Aorta (tissue), 5 donors: ENCODE measurements at places on chromosomes 13 and 19.

DNA sequence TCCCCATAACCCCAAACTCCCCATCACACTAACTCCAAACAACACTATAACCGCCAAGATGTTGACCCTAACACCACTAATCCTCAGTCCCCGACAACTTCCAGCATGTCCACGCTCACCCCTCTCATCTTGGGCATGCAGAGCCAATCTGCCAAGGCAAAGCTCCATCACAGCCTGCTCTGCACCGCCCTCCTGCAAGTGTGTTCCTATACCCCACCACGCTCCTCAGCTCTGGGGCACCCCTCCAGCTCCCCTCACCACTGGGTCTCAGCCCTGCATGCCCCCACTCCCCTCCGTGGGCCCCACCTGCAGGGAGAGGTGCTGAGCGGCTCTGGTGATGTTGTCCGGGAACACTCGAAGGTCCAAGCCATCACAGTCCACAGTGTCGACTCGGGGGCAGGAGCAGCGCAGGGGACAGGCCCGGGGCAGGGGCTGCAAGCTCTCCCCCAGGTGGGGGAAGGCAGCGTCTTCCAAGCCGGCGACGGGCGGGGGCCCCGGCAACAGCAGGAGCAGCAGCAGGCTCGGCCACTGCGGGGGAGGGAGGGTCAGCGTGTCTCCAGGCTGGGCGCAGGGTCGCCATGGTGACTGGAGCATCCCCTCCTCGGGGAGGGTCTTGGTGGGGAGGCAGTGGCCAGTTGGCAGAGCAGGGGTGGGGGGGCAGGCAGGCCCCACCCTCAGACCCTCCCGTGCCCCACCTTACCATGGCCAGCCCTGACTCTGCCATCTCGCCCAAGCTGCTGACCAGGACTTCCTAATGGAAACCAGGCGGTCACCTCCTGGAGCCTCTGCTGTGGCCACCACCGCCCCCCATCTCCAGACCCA is 527 bp downstream of the PODNL1 start:
- DNase-seq = no peak

DNA sequence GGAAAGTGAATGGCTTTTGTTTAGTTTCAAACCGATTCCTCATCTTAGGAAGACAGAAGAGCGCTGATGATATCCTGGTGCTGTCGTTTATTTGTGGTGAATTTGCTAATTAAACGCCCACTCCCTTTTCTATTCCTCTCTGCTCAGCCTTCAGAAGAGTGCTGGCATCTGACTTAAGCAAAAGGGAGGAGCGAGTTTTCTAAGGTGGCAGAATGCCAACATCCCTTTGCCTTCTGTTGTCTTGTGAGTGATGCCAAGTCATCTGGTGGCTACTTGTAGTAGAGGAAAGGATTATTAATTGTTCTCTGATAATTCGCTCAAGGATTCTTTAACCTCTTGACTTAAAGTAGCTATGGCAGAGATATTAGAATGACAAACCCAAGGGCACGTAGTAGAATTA is 68.1 kb downstream of the ERCC5 start:
- no peak for DNase-seq

- DNase-seq = peak; percentile 91
Measured at GRCh38 chr19:45607071-45608029, 5.3 kb upstream of the GPR4 start.

DNA sequence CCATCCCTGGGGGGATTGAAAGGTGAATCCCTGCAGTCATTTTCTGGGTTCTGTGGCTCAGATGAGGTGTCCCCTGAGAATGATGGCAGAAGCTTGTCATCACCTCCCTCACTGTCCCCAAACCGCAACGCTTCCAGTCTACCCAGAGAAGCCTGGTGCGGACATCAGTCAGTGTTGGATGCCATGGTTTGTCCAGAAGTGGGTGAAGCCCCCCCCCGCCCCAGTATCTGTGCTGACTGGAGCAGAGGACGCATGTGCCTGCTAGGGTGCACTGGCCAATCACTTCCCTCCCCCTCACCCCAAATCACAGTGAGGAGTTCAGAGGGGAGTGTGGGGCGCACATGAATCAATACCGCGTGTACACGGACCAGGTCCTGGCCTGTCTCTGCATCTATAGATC is 150.5 kb downstream of the TEX29 start:
- no peak for DNase-seq

GRCh38 chr19:53866865-53867224 is 838 bp upstream of the MYADM start:
- DNase-seq = peak; percentile 61

DNA sequence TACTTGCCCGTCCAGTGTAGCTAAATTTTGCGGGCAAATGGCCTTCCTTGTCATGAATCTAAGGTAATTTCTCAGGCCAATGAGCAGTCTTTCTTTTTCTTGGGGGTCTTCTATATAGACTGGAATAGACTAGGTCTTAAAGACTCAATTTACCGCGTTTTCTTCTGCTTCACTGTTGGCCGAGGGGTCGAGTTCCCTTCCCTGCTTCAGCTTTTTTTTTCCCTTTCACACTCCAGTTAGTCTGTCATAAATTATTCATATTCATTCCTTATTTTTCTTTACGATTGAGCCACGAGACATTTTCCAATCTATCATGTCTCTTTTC is 276 bp downstream of the ALG11 start:
- DNase-seq = no peak

DNA sequence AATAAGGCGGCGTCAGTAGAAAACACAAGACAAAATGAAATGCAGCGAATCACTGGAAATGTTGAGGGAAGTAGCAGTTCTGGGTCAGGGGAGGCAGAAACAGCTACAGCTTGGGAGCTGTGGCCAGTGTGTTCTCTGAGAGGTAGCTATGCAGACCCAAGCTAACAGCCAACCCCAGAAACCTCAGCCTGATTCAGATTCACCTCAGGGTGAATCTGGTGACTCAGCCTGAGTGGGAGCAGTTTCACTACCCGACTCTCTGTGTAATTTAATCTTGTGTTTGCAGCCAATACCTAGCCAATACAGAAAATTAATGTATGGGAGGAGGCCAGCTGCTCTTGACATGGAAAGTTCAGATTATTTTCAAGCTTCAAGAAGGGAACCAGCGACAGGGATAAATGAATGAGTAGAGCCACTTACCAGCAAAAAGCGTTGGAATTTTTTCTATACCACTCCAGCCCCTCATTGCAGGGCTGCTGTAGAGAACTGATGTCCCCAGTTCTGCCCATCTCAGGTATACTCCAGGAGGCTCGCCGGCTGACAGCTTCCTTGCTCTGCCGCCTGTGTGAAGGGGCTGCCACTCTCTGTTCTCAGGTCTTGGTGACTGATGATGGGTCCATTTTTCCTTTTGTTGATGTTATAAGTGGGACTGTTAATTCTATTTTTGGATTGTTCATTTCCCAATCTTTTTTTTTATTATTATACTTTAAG is 8.9 kb downstream of the IGFL3 start:
- no peak for DNase-seq

DNA sequence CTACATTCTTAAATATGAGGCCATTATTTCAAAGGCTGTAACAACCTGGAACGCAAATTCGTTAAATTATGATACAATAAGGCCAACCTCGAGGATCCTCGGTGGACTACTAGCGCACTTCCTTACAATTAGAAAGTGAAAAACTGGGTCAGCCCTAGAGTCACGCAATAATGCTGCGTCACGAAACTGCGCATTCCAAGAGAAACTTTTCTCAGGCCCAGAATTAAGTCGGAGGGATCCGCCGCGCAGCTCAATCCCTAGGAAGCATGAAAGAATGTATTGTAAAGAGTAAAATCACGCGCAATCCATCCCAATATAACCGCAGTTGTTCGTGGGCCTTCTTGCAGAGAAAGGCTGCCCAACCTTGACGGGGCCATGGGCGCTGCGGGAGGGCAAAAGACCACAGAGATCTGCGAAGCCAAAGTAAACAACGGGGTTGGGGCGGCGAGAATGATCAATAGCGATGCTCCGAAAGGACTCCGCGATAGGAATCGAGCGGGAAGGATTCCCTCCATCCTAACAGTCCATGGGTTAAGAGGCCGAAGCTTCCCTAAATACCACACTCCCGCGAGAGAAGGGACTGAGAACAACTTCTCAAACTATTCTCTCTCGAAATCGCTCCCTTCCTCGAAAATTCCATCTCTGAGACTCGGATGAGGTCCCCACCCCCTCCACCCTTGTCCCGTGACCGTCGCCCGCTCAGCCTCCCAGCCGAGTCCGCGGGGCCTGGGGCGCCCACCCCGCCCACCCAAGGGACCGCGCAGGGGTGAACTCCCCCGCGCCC is 564 bp downstream of the SPART start:
- peak; percentile 87 for DNase-seq

- no peak for DNase-seq
Measured at GRCh38 chr19:50051964-50052363, 26.2 kb downstream of the ZNF473 start.

DNA sequence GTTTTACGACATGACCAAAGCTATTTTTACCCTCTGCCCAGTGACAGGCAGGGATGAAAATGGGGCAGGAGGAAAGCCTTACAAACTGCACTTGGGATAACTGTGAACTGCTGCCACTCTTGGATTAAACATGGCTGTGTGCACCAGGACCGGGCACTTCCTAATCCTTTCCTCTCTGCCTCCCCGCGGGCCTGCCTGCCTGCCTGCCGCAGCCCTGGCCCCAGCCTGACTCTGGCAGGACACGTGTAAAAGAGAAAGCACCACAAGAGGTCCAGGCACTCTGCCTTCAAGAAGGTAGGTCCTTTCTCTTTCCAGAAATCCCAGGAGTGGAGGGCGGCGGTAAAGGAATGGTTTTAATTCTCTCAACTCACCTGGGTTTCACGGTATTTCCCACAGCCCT is 4.8 kb downstream of the TSHZ3 start:
- no peak for DNase-seq

DNA sequence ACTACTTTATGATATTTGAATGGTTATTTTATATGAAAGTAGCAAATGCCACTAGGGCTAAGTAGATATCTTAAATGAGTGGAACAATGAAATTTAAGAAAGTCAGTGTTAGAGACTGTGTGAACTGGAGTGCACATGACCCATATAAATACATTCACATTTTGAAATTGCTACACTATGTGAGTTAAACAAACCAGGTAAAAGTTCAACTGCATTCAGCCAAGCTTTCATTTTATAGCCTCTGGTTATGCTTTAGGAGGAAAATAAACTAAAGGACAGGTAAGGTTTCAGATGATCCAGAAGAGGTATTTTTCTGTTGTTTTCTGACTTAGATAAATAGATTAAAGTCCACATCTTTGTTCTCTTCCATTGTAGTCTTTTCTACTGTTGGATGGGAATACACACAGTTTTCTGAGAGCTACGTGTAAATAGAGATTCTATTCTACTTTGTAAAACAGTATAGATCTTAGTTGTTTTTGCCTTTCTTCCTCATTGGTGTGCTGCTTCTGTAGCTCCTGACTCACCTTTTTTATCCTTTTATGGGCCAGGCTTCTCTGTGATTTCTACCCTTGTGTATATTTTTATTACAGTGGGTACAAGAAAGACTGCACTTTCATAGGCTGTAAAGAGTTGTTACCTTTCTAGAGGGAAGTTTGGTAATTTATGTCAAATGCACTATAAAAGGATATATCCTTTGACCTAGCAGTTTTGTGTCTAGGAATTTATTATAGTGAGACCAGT is 54.6 kb upstream of the KCTD4 start:
- no peak for DNase-seq

GRCh38 chr13:113119822-113120189 is 2.8 kb upstream of the F10 start:
- no peak for DNase-seq

- DNase-seq = no peak
Measured at GRCh38 chr19:41172297-41173164, 20.5 kb upstream of the CYP2S1 start.

GRCh38 chr19:6198896-6199239 is 63.4 kb downstream of the ACSBG2 start:
- no peak for DNase-seq

GRCh38 chr13:66618702-66619101 is 611.4 kb downstream of the PCDH9 start:
- no peak for DNase-seq

GRCh38 chr13:39506559-39507390 is 96.2 kb downstream of the LHFPL6 start:
- DNase-seq = no peak

- DNase-seq = no peak
Measured at GRCh38 chr13:100542826-100543156, 45.8 kb downstream of the GGACT start.

DNA sequence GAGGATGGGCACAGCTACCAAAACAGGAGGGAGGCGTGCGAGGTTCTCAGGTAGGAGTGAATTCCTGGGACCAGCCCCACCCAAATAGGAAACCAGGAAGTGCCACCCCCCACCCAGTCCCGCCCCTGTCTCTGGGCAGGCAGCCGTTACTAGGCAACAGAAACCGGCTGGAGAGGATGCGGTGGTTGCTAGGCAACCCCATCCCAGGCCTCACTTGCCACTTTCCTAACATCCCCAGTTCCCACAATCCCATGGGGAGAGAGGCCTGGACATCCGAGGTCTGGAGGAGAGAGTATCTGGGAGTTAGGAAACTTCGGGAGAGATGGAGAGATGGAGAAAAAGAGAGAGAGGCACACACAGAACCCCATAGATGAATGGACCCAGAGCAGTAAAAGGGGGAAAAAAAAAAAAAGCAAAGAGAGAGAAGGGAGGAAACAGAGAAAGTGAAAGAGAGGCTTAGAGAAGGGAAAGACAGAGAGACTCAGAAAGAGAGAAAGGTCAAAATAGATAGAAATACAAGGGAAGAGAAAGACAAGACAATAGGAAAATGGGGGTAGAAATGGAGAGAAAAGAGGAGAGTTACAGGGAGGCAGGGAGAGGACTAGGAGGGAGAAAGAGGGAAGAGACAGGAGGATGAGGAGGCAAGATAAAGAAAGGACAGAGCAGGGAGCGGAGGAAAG is 3.8 kb downstream of the GRIK5 start:
- DNase-seq = no peak

- peak; percentile 68 for DNase-seq
Measured at GRCh38 chr19:57099199-57099661, 20.6 kb upstream of the USP29 start.

DNA sequence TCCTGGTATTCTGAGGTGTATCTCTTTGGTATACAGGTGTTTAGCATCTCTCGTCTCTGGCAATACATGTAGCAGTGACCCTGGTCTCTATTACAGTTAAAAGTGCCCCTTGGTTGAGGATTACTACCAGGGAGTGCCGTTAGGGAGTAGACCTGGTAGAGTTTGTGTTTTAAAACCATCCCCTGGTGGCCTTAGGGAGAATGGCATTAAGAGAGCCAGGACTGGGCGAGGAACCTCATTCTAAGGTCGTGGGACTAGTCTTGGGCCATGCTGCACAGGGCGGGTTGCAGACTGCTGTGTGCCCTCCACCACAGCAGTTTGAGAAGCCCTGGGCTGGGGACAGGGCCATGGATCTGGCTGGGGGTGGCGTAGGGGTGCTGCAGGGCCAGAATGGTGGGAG is 35.0 kb downstream of the B3GLCT start:
- DNase-seq = no peak

- DNase-seq = no peak
Measured at GRCh38 chr13:55571237-55571867, 1569.4 kb upstream of the PRR20A start.

DNA sequence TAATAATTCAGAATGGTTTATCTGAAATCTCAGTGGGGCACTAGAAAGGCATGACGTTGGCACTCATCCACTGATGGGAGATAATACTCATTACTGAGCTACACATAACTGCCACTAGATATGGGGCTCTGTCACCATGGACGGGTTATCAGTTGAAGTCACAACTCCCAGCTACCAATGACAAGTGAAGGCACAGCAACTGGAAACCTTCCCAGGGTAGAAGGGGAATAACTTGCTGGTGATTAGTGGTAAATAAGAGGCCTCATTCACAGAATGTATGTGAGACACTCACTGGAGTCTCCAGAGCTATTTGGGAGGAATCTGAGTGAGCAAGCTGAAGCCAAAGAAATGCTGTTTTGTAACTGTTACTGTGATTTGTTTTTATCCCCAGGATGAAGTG is 249.6 kb downstream of the ENOX1 start:
- DNase-seq = no peak

GRCh38 chr13:106310291-106310865 is 225.1 kb downstream of the EFNB2 start:
- no peak for DNase-seq
